ENCODE measurements at places on chromosomes 7 and 10.

DNA sequence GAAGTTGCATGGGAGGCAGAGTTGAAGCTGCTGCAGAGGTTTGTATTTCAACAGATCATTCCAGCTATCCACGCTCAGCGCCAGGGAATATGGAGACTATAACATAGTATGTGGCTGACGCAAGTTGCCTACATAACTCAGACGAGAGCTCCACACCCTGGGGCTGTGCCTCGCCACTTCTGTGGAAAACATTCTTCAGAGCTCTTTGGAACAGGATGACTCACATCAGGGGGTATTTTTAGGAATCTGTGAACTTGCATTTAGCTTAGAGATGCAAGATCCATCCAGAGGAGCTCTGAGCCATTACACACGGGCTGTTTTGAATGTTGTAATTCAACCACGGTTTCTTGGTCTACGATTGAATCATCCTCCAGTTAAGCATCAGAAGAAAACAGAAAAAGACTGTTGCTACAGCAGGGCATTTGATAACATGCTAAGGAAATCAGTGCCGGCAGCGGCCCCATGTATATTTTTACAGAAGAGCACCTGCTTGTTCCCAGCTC lies 481.5 kb upstream of the AKR1E2 start:
- peak overlapping the region; percentile 32 for H3K4me3 ChIP-seq
- no peaks in the 10 kb centered on the region for H3K36me3 ChIP-seq
- DNase-seq: no peak
- peak overlapping the region; percentile 58 for H3K27ac ChIP-seq

DNA sequence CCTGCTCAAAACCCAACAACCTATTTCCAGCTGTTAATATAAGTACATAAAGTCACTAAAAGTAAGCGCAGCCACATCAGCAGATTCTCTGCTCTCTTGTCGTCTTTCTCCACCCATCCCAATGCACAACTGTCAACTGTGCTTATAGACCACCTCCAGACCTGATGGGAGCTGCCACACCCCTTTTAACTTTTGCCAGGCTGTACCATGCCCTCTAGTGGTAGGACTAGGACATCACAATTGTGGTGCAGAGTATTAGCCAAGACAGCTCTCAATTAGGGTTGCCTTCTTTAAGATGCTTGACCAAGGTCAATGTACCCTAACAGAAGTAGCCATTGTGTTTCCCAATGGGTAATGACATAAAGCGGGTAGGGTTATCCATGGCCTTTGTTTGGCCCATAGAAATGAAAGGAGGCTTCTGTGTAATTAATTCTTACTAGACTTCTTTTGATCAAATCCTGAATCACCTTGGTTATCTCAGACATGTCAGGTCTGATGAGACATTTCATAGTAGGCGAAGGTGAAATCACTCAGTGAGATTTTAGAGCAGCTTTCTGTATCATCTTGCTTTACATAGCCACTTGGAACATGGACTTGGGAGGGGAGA lies 68.1 kb downstream of the SCRN1 start:
- no peak for DNase-seq
- H3K27ac ChIP-seq: no peak overlapping the region
- H3K27me3 ChIP-seq: no peaks in the 10 kb centered on the region
- peaks cover 9% of the 10 kb centered on the region for H3K36me3 ChIP-seq
- H3K4me3 ChIP-seq: no peak overlapping the region
- peaks cover 4% of the 10 kb centered on the region for H3K4me1 ChIP-seq

DNA sequence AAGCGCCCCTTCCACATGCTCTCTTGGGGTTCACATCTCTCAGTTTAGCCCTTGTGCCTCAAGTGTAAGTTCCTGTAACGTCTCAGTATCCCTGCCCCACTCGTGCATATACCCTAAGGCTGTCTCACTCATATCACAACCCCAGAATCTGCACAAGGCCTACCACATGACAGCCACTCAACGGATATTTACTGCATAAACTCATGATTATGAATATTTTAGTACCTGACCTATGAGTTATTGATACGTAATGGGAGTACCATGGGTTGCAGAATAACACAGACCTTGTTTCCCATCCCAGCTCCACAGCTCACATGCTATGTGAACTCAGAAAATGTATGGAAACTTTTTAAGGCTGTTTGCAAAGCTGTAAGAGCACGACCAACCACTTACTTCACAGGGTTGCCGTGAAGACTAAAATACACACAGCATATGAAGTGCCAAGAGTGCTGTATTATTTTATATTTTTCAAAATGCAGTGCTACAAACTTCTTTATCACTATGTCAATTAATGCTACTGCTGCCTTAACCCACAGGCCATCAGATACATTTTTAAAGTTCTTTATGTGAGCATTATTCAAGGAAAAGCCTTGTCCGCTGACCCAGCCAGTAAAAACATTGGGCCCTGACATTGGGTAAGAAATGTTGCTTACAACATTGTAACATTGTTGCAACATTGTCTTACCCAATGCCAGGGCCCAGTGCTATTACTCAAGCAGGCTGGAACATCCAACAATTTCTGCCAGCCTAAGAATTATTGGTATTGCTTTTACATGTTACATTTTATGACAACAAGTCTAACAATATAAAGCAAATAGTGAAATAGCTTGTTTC lies 97.2 kb downstream of the JAZF1 start:
- DNase-seq: no peak
- H3K27me3 ChIP-seq: peaks cover 10% of the 10 kb centered on the region
- H3K4me3 ChIP-seq: no peak overlapping the region

DNA sequence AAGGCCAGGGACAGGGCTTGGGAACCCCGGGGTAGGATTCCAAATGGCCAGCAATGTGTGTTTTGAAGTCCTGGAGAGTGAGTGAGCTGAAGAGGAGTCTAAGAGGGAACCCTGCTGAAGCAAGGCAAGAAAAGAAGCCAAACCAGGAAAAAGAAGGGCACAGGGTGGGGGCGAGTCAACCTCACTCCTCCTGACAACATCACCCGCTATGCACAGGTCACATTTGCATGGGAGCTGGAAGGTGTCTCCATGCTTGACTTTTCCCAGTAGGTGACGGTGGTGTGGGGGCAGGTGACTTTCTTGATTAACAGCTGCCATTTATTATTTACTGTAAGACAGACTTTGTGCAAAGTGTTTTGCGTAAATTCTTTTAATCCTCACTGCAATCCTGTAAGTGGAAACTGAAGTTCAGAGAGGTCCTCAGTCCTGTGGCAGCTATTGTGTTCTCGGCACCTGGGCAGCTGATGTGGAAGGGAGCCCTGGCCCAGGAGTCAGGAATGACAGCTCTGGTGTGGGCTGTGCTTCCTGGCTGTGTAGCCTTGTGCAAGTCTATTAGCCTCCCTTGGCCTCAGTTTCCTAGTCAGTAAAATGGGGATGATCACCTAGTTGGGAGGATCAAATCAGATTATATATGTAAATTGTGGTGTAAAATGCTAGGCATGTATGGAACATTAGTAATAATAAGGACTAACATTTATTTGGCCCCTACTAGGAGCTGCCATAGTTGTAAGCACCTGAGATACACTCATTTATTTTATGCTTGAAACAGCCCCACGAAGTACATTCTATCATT lies 90.9 kb downstream of the SH3PXD2A start:
- peaks cover 3% of the 10 kb centered on the region for H3K27me3 ChIP-seq
- DNase-seq: no peak
- peaks cover 7% of the 10 kb centered on the region for H3K36me3 ChIP-seq
- H3K4me3 ChIP-seq: no peak overlapping the region
- H3K4me1 ChIP-seq: peaks cover 49% of the 10 kb centered on the region

GRCh38 chr7:74223711-74224510 lies 14.1 kb downstream of the LAT2 start:
- no peak overlapping the region for H3K27ac ChIP-seq
- no peak for DNase-seq
- H3K36me3 ChIP-seq: peaks cover 8% of the 10 kb centered on the region
- no peaks in the 10 kb centered on the region for H3K4me1 ChIP-seq
- no peaks in the 10 kb centered on the region for H3K27me3 ChIP-seq
- H3K4me3 ChIP-seq: no peak overlapping the region

DNA sequence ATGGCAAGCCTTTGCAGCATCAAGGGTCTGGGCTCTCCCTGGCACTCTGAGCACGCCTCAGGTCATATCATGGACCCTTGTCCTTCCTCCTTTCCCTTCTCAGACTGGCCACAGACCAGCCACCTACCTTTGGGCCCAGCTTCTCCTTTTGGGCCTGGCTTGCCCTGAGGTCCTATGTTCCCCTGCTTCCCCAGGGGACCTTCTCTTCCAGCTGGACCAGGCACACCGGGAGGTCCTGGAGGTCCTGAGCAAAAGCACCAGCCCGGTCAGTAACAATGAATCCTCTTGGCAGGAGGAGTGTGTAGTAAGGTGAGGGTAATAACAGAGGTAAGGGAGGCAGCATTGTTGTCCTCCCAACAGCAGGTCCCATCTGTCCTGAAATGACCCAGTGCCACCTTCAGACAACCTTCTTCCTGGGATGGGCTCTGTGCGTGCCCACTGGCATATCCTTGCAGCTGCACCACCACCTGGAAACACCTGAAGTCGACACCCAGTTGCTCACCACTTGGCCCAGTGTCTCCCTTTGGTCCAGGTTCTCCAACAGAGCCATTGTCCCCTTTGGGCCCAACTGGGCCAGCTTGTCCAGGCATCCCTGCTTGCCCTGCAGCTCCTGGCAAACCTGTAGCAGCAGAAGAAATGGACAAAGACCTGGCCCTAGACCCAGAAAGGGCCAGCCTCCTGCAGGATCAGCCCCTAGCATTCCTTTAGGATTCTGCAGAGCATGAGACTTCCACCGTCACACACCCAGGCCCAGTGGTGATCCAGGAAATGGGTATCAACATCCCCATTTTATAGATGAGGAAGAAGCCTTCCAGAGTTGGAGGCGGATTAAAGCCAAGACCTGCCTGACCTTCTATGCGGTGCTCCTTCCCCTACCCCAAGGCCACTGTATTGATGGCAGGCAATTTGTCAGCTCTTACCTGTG lies 6.4 kb downstream of the SFTPD start:
- peak; percentile 40 for DNase-seq
- no peaks in the 10 kb centered on the region for H3K4me1 ChIP-seq
- no peak overlapping the region for H3K27ac ChIP-seq

DNA sequence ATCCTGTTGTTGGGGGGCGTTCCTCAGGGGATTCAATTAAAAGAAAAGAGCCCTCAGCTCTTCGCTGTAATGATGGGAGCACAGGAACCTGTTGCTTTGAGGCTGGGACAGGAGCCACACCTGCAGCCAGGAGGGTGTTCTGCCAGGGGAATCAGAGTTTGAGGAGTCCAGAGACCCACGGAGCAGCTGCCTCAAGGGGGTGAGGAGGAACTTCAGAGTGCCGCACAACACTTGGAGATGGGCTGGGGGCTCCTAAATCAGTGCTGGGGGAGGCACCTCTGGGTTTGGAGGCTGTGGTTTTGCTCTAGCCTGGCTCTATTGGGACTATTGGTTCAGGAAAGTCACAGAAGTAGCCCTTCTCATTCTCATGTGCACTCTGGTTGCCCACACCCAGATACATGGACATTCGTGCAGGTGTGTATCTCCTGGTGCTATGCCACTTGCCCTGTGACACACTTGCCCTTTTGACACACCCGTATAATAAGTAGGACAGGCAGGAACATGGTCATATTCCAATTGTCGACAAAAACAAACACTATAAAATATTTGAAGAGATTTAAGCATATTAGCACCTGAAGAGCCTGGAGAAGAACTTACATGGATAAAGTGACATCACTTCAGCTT lies 98.1 kb downstream of the PTPN20 start:
- DNase-seq: no peak
- H3K27ac ChIP-seq: no peak overlapping the region
- no peak overlapping the region for H3K4me3 ChIP-seq
- H3K36me3 ChIP-seq: no peaks in the 10 kb centered on the region

- no peaks in the 10 kb centered on the region for H3K27me3 ChIP-seq
- no peak overlapping the region for H3K4me3 ChIP-seq
- DNase-seq: no peak
- H3K27ac ChIP-seq: no peak overlapping the region
- H3K36me3 ChIP-seq: no peaks in the 10 kb centered on the region
Measured at GRCh38 chr10:7988989-7989388, 65.5 kb upstream of the GATA3 start.

GRCh38 chr10:80283119-80283518 lies 6.3 kb downstream of the MAT1A start:
- no peak for DNase-seq
- peaks cover 3% of the 10 kb centered on the region for H3K27me3 ChIP-seq

GRCh38 chr10:28432210-28432676 lies 100.7 kb upstream of the WAC start:
- H3K36me3 ChIP-seq: no peaks in the 10 kb centered on the region
- peaks cover 5% of the 10 kb centered on the region for H3K4me1 ChIP-seq
- no peak for DNase-seq

DNA sequence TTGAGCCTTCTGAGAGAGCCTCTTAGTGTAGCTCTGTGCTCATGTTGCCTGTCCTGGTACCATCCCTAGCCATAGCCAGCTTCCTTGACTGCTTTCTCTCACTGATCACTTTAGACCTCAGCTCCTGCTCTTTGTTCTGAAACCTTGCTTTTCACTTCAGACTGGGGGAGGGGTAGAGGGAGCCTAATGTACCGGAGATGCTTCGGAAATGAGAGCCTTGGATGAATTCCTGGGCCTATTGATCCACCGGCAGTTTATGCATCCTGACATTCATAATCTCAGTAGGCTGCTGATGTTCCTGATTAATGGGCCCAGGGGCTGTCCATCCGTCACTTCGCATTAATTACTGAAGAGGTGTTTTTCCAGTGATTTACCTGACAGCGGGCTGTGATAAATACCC lies 38.8 kb downstream of the R3HCC1L start:
- no peak for DNase-seq
- no peaks in the 10 kb centered on the region for H3K4me1 ChIP-seq
- no peaks in the 10 kb centered on the region for H3K27me3 ChIP-seq
- no peak overlapping the region for H3K4me3 ChIP-seq

GRCh38 chr10:84375011-84375410 lies 46.6 kb downstream of the CCSER2 start:
- DNase-seq: no peak
- peak overlapping the region; percentile 73 for H3K4me3 ChIP-seq
- H3K27ac ChIP-seq: peak overlapping the region; percentile 68

GRCh38 chr7:7237978-7238267 lies 55.6 kb downstream of the C1GALT1 start:
- no peak overlapping the region for H3K27ac ChIP-seq
- no peak overlapping the region for H3K4me3 ChIP-seq
- peaks cover 26% of the 10 kb centered on the region for H3K36me3 ChIP-seq

- H3K36me3 ChIP-seq: no peaks in the 10 kb centered on the region
- H3K4me1 ChIP-seq: no peaks in the 10 kb centered on the region
Measured at GRCh38 chr10:84172467-84173356, 889 bp upstream of the GPR15LG start.

DNA sequence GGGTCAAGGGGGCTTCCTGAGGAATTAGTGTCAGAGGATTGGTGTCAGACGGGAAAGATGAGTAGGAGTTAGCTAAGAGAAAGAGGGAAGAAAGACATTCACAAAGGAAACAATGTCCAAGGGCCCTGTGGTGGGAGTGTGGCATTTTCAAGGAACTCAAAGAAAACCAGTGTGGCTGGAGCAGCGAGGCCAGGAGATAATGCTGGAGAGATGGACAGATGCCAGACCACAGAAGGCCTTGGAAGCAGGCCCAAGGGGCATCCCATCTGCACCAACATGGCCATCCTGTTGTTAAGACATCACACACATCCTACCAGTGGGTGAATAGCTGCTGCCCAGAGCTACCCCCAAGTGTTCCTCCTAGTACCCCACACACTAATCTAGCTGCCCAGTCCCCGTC lies 36.1 kb upstream of the CUL1 start:
- H3K27ac ChIP-seq: no peak overlapping the region
- H3K4me3 ChIP-seq: no peak overlapping the region
- no peak for DNase-seq
- H3K27me3 ChIP-seq: no peaks in the 10 kb centered on the region
